CD4-positive, alpha-beta T cell (primary cell): ENCODE measurements at places on chromosomes 2 and 18.

DNA sequence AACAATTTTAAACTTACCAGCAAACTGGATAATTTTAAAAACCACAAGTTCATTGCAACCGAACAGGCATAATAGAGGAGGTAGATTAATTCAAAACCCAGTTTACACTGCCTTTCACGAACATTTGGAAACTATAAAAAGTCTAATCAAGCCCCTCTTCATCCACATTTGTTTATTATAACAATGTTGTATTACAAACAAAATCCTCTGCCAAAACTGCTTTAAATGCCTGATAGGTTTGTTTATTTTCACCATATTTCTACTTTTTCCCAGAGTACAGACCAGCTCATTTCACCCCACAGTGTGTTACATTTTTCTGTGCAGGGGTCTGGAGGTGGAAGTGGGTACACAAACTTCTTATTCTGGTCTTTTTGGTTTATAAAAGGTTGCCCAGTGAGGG, 184.2 kb downstream of the OSR1 start:
- no peak for DNase-seq

DNA sequence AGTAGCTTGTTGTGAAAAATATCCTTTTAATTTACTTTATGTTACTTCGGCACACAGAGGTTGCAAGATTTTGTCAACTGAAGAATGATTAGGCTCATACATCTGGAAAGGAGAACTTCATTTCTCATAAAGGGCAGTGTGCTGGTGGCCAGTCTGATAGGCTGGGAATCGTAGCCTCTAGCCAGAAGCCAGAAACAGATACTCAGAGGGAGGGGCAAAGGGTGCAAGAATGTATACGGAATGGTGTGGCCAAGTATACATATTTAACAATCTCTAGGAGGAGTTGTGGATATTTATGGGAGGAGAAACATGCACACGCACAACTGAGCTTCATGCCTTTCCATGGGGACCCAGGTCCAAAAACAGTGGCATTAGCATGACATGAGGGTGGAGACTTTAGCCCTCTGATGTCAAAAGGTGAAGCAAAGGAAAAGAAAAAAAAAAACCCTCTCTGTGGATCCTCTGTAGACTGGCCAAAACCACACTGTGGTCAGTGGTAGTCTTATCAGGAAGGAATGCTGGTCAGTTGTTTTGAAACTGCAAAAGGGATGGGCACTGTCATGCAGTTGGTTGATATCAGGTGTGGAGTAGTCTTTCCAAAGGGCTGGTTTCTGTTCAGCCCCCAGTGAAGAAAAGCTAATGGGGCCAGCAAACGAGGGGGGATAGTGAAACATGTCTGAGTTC, 34.9 kb upstream of the APCDD1 start:
- no peak for DNase-seq

- DNase-seq = no peak
Observed at GRCh38 chr18:21099442-21099841, 12.2 kb downstream of the ROCK1 start.

- no peak for DNase-seq
Observed at GRCh38 chr2:238171575-238172187, 12.9 kb downstream of the ERFE start.

GRCh38 chr2:196171946-196172345, 568 bp upstream of the STK17B start:
- DNase-seq = no peak

- peak; percentile 84 for DNase-seq
Observed at GRCh38 chr2:237572021-237572741, 5.8 kb downstream of the PRLH start.

DNA sequence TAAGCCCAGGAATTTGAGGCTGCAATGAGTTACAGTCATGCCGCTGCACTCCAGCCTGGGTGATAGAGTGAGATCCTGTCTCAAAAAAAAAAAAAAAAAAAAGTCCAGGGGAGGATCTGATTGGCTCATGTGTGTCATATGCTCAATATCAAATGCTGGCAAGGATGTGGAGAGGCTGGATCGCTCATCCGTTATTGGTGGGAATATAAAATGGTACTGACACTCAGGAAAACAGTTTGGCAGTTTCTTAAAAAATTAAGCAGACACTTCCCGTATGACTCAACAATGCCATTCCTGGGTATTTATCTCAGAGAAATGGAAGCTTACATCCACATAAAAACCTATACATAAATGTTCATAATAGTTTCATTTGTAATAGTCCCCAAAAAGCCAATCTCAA, 68.9 kb downstream of the MEX3C start:
- no peak for DNase-seq

GRCh38 chr2:213818436-213818835, 534.2 kb downstream of the SPAG16 start:
- DNase-seq = no peak

DNA sequence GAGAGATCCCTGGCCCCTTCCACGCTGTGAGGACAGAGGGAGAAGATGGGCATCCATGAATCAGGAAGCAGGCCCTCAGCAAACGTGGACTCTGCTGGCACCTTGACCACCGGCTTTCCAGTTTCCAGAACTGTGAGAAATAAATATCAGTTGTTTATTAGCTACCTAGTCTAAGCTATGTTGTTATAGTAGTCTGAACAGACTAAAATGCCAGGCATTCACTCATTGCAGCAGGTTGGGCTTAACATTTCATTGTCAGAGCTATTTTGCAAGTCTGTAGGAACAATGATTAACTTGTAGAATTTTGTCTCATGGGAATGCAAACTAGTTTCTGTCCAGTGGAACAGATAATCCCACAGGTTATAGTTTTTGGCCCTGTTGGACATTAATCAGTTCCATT, 24.8 kb upstream of the TBC1D8 start:
- DNase-seq = no peak

- DNase-seq = no peak
Observed at GRCh38 chr2:191703079-191703725, 25.3 kb downstream of the NABP1 start.

DNA sequence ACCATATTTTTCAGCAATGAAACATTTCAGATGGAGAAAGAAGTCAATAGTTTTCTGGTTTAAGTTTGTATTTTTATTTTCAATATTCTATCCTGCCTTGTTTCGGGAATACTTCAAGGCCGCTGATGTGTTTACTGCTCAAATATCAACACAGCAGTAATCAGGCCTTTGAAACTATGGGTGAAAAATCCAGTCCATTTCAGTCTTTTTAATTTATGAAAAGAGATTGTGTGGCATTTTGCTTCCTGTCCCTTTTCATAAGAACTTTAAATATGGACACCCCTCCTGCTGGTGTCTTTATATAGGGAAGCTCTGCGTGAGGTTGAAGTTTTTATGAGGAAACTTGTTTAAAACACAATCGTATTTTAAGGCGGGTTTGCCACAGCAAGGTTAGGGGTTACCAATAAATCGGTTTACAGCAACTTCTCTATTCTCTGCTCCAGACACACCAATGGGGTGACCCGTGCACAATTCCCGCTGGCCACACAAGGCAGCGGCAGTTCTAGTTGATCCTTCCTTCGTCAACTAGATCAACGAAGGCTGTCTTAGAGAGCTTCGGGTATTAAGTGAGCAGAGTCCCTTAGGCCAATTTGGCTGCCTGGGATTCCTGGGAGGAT, 1.2 kb upstream of the TANC1 start:
- DNase-seq = no peak

DNA sequence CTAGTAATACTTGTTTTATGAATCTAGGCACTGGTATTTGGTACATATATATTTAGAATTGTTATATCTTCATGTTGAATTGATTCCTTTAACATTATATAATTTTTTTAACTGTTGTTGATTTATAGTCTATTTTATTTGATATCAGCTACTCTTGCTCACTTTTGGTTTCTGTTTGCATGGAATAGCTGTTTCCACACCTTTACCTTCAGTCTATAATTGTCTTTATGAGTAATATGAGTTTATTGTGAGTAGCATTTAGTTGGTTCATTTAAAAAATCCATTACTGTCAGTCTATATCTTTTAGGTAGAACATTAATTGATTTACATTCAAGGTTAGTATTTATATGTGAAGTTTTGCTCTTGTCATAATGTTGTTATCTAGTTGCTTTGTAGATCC, 58.6 kb downstream of the SMCHD1 start:
- DNase-seq = no peak

GRCh38 chr18:13026583-13027270, 35.6 kb downstream of the CEP192 start:
- DNase-seq = no peak

DNA sequence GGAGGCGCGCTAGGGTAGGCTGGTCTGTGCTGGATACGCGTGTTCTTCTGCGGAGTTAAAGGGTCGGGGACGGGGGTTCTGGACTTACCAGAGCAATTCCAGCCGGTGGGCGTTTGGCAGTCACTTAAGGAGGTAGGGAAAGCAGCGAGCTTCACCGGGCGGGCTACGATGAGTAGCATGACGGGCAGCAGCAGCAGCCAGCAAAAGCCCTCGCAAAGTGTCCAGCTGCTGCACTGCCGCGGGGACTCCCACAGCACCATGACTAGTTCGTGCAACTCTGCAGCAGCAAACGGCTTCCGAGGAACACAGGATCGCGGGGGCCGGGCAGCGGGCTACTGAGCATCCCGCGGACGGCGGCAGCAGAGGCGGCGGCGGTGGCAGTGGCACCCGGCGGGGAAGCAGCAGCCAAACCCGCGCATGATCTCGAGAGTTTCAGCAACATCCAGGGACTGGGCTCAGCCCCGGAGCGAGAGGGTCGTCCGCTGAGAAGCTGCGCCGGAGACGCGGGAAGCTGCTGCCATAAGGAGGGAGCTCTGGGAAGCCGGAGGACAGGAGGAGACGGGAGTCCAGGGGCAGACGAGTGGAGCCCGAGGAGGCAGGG, 368 bp downstream of the TMEFF2 start:
- peak; percentile 34 for DNase-seq

DNA sequence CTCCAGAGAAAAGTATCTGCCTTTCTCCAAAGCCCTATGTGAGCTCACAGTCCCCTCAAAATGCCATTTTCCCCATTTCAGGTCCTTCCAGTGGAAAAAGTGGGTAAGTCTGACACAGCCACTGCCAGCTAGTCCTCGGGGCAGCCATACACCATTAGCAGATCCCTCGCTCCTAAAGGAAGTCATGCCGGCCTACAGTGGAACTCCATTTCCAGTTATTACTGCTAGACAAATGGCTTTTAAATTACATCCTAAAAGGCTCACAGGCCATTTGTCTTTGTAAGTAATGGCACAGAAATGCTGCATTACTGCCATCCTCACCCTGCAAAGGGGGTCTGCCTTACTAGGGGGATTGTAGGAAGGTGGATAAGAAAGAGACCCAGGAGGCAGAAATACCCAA, 259.4 kb upstream of the SIX2 start:
- DNase-seq = no peak

DNA sequence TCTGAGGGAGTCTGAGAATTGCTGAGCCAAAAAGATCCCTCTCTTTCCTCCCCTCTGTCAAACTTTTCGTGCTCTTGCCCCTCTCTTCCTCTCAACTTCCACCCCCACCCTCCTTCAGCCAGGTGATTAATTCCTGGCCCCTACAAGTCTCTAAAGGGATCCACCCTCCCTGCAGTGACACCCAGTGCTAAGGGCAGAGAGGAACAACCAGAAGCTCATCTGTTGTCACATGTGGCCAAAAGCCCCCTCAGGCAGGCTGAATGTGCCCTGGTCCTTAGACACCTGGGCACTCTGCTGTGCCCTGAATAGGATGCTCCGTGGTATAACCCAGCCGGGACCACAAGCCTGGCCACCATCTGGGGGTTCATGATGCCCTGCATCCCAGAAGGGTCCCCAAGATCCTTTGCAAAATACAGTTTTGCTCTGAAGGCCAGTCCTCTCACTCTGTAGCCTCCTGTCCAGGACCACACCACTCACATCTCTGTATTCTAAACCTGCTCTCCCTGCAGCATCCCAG, 234.4 kb downstream of the BCL11A start:
- DNase-seq = no peak

DNA sequence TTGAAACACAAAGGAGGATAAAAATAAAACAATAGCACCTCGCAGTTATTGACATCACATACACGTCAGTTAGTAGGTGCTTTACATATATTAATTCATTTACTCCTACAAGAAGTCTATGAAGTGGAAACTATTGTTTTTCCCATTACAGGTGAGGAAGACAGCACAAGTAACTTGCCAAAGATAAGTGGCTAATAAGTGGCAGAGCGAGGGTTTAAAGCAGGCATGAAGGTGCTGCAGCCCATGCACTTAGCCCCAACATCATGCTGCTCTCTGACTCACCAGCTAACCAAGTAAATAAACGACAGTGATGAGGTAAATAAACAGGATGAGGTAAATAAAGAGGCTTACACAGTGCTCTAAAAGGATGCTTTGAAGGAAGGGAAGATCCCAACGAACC, 498.6 kb upstream of the ZEB2 start:
- no peak for DNase-seq

DNA sequence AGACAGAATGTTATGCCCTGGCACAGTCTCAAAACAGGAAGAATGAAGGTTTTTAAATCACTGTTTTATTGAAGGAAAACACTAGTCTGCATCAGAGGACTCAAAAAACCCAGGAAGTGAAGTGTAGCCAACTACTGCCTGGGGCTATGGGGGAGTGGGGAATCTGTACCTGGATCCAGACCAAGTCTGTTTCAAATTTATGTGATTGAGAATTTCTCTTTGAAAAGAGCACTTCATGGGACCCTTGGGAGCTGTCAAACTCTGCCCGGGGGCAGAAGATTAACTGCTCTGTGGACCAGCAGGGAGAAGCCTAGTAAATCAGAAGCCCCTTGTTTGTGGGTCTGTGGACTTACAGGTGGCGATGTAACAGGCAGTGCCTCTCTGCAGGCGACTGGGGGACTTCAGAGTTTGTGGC, 45.3 kb upstream of the TANC1 start:
- no peak for DNase-seq

DNA sequence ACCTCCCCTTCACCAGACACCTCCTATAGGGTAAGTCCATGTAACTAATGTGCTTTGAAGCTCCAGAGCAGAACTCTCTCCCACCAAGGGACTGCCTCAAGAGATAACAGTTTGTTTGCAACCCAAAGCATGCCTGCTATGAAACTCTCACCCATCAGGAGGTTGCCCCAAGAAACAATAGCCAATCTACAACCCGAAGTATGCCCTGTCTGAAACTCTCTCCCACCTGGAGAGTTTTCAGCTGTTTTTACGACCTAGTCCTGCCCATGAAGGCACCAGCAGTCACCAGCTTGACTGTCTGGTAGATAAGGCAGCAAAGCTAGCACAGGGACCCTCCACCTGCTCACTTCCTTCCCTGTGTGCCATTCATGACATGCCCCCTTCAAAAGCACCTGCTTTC, 533.9 kb upstream of the CRIM1 start:
- DNase-seq = no peak

GRCh38 chr2:232628466-232629128, 4.8 kb upstream of the EFHD1 start:
- no peak for DNase-seq
